GM23248 (cell line): ENCODE measurements at places on chromosomes 7 and 10. TPM values are rescaled to one million over a fixed set of nuclear protein-coding genes. Genes with fewer than 3 reads are reported as not detected.

The MUC3A gene
- not detected in 2 replicates for polyA plus RNA-seq

The LIPN gene
- not detected in 2 replicates for polyA plus RNA-seq

The PRR15 gene
- 9.2 and 11.5 TPM in 2 replicates for polyA plus RNA-seq

The PALD1 gene
- polyA plus RNA-seq, result not detected in 2 replicates

The MKI67 gene
- 19.5 and 22.5 TPM in 2 replicates for polyA plus RNA-seq

The BRAT1 gene
- 28.6 and 32.4 TPM in 2 replicates for polyA plus RNA-seq

The EPHB6 gene
- polyA plus RNA-seq, result 0.98 and 1.2 TPM in 2 replicates

The KRIT1 gene
- 18.0 and 29.7 TPM in 2 replicates for polyA plus RNA-seq
